Astrocyte of the spinal cord (primary cell): ENCODE measurements at places on chromosomes 7 and 10.

DNA sequence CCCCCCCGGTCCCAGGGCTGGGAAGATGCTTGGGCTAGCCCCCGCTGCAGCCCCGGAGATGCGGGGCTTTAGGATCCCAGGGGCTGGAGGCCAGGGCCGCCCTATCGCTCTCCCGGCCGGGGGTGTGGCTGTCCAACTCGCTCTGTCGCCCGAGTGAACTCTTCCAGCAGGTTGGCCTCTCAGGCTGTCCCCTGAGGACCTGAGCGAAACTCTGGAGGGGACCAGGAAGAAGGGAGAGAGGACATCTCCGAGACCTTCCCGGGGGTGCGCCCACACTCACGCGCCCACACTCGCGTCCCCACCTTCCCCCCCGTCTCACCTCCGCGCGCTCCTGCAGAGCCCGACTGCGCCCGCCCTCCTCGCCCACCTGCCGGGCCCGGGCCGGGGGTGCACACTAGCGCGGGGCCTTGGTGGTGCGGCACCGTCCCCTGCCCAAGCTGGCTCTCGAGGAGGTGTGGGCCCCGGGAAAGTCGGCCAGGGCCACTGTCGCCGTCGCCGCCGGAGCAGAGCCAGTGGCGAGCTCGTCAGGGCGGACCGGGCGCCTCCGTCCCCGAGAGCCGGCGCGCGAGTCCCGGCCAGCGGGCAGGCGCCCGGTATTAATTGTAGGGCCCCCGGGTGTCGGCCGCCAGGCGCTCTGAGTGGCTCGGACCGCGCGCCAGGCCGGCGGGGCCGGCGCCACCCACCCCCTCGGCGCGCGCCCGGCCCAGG is 101.7 kb upstream of the SVIL start:
- peak; percentile 58 for DNase-seq

GRCh38 chr10:98312349-98312748 is 44.4 kb upstream of the LOXL4 start:
- no peak for DNase-seq

DNA sequence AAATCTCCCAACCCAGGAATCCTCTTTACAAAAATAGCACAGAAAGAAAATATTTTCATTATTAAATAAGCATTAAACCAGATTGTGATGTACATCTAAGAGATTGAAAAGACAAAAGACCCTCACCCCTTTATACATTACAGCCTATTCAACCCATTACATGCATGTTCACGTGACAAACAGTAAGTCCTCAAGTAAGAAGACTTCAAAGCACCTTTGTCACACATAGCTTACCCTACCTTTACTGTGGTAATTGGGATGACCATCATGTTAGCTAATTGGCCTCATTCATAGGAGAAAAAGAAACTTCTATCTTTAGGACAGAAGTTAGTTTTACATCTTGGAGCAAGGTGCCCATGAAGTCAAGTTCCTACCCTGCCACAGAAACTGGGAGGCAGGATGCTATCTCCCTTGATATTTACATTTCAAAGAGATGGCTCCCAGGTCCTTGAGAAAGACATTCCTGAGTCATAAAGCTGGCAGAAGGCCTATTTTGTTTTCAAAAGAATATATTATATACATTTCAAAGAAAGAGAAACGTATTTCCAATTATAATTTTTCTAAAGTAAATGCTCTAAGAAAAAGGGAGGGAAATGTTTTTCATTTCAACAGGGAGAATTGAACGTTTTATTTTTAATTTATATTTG is 48.1 kb downstream of the GNAI1 start:
- DNase-seq = no peak

DNA sequence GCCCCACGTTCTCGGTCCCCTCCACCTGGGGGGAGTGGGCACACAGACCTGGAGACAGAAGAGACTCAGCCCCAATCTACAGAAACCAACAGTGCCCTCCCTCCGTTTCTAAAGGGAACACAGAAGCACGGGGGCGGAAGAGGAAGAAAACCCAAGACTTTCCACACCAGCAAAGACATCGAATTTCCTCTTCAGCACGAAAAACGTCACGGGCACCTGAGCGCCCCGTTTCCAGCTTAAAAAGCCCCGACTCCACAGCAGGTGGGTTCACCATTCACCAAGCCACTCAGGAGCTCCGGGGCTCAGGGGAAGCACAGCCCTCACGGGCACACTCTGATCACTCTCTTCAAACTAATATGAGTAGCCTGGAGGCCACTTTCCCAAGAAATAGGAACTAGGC is 19.6 kb downstream of the NUDT1 start:
- DNase-seq = no peak

GRCh38 chr10:8130973-8131911 is 76.8 kb downstream of the GATA3 start:
- peak; percentile 75 for DNase-seq

GRCh38 chr7:159036916-159037605 is 107.6 kb downstream of the VIPR2 start:
- DNase-seq = no peak

- DNase-seq = no peak
These were observed 8.0 kb upstream of the PWWP2B start for GRCh38 chr10:132388891-132389432.

GRCh38 chr7:157721468-157722136 is 384.8 kb downstream of the DNAJB6 start:
- no peak for DNase-seq

- DNase-seq = no peak
These were observed 70.1 kb downstream of the ITPRID1 start for GRCh38 chr7:31583942-31584341.

DNA sequence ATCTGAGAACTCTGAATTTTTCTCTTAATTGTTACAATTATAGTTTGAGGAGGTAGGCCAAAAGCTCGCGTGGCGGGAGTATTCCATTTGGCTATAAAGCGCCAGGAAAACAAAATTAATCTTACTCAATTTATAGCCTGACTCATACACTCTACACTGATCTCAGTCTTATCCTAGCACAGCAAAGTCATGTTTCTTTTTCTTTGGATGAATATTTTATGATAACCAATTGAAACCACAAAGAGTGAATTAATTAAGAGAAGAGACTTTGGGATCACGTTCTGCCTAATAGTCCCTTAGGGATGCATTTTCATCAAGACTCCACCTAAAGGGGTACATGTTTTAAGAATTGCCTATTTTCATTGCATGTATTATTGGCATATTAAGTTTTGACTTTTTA is 420.8 kb downstream of the HGF start:
- DNase-seq = no peak

- no peak for DNase-seq
These were observed 106.5 kb upstream of the ANLN start for GRCh38 chr7:36283181-36283580.

DNA sequence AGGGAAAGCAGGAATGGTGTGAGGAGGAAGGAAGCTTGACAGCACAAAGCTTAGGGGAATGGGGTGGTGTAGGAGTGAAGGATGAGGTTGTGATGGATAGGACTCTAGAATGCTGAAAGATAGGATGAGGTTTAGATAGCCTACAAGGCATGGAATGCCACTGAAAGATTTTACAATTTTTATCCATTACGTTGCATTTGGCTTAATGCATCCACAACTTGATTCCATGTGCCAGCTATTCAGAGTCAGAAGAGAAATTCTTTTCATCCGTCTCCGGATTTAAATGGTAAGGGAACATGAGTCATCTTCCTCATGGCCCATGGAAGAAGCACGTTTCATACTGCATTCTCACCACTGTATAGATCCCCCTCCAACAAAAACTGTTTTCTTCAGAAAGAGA is 212.4 kb upstream of the BMPER start:
- peak; percentile 68 for DNase-seq

DNA sequence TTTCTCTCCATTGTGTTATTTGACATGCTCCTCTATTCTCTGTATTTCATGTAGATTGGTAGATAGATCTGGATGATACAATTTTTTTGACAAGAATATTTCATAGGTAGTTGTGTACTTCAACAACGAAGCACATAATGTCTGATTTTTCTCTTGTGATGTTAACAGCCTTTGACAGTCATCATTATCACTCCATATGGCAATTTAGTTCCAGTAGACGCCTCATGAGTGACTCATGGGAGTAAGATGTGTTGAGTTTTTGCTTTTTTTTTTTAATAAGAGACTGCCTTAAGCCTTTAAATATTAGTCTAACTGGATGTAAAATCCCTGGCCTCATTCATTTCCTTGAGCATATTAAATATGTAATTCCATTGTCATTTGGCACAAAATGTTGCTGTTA is 123.5 kb upstream of the ZNF32 start:
- DNase-seq = no peak

DNA sequence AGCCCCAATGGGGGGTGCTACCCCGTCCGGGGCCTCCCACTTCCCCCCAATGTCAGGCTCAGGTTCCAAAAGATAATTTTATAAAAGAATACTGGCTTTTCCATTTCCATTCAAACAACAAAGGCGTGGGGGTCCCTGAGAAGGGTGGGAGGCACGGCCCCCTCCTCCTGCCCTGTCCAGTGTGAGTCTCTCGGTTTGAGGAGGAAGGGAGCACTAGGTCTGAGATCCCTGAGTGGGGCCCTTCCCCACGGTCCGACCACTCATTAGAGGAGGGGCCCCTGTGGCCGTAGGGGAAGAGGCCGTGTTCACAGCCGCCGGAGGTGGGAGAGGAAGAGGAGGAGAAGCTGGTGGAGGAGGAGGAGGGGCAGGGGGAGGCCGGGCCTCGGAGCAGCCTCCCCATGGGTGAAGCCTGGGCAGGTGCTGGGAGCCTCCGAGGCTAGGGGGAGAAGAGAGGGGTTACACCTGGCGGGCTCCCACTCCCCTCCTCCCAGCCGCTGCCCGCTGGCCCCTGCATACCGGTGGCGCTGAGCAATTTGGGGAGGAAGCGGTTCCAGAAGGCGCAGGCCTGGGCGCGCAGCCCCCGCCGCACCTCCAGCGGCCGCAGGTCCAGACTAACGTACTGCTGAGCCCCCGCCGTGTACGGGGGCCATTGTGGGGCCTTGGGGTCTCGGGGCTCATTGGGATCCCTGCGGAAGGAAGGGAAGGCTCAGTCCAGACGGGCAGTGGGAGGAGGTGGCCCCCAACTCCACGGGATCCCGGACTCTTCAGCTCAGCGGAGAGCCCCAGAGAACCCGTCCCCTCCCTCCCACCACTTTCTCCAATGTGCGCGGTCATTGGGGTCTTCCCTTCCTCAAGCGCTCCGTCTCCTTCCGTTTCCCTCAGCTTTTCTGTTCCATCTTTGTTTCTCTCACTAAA is 1.4 kb upstream of the UFSP1 start:
- no peak for DNase-seq

GRCh38 chr7:2245883-2246675 is 4.1 kb downstream of the NUDT1 start:
- no peak for DNase-seq

- no peak for DNase-seq
These were observed 93.3 kb downstream of the ZNF777 start for GRCh38 chr7:149367418-149368180.

DNA sequence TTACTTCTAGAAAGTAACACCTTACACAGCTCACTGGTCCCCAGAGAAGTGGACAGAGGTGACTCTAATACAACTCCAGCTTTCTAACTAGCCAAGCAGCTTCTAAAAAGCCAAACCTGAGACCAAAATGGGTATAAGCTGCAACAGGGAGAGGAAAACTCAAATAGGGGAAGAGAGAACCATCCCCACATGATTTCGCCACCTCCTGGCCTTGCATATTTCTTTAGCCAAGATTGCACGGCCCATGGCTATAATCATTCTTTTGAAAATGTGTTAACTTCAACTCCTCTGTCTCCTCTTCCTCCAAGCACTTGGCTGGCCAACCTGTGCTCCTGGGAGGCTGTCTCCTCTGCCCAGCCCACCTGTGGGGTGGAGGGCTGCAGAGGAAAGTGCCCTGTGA is 28.7 kb downstream of the NUP42 start:
- no peak for DNase-seq

- no peak for DNase-seq
These were observed 26.4 kb downstream of the RPS24 start for GRCh38 chr10:78059906-78060702.

- peak; percentile 47 for DNase-seq
These were observed 23.6 kb downstream of the BZW2 start for GRCh38 chr7:16669581-16669980.

- peak; percentile 13 for DNase-seq
These were observed at the start of gene IGFBP1 for GRCh38 chr7:45888185-45888992. TSS of gene IGFBP1 (plus strand) at chr7:45888488. CDS start at chr7:45888653, 165 bp downstream.

DNA sequence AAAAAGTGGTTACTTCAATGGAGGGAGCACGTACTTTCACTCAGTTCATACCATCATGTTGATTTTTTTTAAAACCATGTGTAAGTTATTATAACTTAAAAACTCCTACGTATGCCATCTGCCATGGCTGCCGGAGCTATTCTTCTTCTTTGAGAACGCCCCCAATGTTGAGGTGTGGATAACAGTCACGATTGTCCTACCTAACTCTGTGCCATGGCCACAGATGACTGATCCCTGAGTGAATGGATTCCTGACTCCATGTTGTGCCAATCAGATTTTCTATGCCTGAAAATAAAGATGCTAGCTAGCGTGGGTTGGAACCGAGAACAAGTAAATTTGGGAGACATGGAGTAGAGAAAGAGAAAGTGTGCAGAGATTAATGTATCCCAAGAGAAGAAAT is 5.3 kb downstream of the MCMBP start:
- no peak for DNase-seq

- no peak for DNase-seq
These were observed 107.2 kb upstream of the C10orf90 start for GRCh38 chr10:126777714-126778113.

DNA sequence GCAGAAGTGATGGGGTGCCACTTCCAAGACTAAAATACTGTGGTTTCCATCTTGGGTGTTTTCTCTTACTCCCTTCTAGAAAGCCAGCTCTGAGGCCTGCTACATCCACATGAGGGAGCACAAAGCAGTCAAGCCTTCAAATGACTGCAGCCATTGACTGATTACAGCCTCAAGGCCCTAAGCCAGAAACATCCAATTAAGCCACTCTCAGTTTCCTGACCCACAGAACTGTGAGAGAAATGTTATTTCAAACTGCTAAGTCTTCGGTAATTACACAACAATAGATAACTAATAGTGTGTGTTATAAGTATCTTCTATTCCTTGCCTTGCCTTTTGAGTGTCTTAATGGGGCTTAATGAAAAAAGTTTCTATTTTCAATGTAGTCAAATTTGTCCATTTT is 24.8 kb downstream of the BRAF start:
- DNase-seq = no peak

- DNase-seq = peak; percentile 82
These were observed 29.2 kb downstream of the COA1 start for GRCh38 chr7:43700059-43700501.

DNA sequence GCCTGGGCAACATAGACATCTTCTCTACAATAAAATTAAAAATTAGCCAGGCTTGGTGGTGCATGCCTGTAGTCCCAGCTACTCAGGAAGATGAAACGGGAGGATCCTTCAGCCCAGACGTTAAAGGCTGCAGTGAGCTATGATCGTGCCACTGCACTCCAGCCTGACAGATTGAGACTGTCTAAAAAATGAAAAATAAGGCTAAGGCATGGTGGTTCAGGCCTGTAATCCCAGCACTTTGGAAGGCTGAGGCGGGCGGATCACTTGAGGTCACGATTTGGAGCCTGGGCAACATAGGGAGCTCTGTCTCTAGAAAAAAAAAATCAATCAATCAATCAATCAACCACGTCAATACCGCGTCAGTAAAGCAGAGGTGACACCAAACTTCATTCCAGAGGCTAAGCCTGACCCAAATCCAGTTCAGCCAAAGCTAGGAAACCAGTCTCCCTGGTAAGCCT is 31.1 kb downstream of the MRPS24 start:
- no peak for DNase-seq
